ENCODE measurements at places on chromosomes 1 and 21.

DNA sequence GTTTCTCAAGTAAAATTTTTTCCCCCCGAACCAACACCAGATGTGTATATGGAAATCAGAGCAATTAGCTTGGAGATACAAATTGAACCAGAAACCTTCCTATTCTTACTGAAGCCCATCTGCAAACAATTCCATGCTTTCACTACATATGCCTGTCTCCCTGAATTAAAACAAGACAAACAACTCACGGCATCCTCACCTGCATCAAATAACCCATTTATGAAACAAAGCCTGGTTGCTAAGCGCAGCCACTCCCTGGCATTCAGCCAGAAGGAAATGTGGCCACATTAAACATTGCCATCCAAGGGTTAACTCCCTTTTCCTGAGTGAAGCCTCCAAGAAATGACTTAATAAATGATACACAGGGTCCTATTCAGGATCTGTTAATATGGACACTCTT, 55.3 kb downstream of the APP start:
- no peak overlapping the region for H3K27ac ChIP-seq
- H3K4me1 ChIP-seq = peaks cover 9% of the 10 kb centered on the region
- peaks cover 3% of the 10 kb centered on the region for H3K36me3 ChIP-seq
- H3K27me3 ChIP-seq = no peaks in the 10 kb centered on the region
- no peak for DNase-seq

DNA sequence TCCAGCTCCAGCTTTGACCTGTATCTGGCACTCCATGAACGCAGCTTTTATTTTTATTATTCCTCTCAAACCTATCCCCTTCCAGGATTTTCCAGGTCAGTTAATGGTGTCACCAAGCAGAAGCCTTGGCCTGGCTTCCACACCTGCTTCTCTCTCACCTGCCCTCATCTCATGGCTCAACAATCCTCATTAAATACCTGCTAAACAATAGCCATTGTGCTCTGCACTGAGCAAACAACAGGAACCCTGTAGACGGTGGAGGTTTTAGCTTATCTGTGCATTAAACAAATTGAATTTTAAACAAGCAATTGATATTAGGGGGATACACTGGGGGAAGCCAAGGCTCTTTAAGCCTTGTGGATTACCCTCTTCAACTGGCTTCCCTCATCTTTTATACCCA, 15.3 kb downstream of the PYCR2 start:
- no peaks in the 10 kb centered on the region for H3K27me3 ChIP-seq
- H3K4me1 ChIP-seq = peaks cover 26% of the 10 kb centered on the region
- DNase-seq = no peak
- no peak overlapping the region for H3K4me3 ChIP-seq

DNA sequence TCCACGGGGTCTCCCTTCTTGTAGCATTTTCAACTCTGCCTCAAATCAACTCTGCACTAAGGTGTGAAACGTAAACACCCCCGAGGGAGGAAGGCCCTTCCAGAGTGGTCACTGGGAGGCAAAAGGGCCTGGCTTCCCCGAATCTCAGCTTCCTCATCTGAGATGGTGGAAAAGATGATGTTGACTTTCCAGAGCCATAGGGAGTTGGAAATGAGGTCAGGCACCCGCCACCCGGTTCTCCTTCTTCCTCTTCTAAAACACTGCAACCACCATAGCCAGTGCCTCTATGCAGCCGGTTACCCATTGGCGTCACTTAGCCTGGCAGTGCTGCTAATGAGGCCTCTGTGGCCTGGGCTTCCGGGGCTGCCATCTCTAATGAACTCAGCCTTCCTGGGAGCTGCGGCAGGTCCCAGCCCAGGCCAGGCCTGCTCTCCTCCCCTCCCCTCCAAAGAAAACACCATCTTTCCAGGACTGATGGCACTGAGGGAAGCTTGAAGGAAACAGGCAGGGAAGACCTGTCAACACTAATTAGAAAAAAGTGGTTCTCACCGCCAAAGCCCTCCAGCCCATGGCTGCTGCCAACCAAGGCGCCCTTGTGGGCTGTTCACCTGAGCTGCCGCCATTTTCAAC, 175.0 kb downstream of the KAZN start:
- no peak overlapping the region for H3K27ac ChIP-seq
- H3K4me1 ChIP-seq = no peaks in the 10 kb centered on the region
- H3K4me3 ChIP-seq = no peak overlapping the region
- no peaks in the 10 kb centered on the region for H3K36me3 ChIP-seq
- no peak for DNase-seq

DNA sequence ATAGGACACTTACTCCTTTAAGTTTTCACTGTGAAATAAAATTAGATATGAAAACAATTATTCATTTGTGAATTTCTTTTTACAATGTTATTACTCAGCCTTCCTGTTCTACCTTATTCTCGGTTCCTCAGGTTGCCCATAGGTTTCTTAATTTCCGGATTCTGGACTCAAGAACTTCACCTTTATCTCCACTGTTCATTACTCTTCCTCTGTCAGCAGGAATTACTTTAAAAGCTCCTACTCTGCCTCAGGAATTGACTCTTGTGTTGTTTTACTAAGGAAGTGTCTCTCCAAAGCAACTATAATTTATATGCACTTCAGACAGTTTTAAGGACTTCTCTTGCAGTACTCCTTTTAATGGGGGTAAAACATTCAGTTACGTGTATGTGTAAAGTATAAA, 123.8 kb downstream of the OSBPL9 start:
- H3K4me3 ChIP-seq = no peak overlapping the region
- H3K27me3 ChIP-seq = no peaks in the 10 kb centered on the region
- H3K36me3 ChIP-seq = peaks cover 6% of the 10 kb centered on the region
- no peak overlapping the region for H3K27ac ChIP-seq

DNA sequence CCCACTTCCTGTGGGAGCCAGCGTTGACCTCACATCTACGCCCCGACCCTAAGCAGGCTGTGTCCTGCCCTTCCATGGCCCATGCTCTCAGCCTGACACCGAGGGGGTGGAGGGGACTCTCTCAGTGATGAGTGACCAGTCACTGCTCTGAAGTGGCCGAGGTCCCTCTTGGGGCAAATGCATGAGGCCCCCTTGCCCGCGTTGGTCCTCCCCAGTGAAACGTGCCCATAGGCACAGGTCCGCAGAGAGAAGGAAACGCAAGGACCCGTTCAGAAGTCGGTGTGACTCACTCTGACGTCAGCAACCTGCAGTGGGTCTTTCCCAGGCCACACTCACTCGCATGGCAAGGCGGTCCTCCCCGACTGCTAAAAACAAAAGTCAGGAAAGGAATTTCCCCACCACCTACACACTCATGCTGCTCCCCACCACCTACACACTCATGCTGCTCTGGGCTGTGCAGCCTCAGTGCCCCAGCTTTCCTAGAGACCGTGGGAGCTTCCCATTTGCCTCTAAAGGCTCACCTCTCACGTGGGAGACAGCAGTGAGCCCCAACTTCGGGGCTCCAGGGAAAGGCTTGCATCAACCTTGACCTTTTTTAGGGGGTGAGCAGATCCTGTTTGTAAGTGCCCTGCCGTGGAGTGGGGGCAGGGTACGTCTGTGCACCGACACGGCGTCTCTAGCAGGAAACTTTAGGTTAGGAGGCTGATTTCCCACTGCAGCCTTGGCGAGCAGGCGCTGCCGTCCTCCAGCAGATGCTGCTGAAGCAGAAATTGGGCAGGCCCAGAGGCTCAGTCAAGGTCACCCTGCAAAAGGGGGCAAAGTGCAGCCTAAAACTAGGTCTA, 11.4 kb downstream of the UBASH3A start:
- peaks cover 20% of the 10 kb centered on the region for H3K4me1 ChIP-seq
- no peaks in the 10 kb centered on the region for H3K27me3 ChIP-seq
- H3K27ac ChIP-seq = peak overlapping the region; percentile 97
- H3K36me3 ChIP-seq = peaks cover 63% of the 10 kb centered on the region

DNA sequence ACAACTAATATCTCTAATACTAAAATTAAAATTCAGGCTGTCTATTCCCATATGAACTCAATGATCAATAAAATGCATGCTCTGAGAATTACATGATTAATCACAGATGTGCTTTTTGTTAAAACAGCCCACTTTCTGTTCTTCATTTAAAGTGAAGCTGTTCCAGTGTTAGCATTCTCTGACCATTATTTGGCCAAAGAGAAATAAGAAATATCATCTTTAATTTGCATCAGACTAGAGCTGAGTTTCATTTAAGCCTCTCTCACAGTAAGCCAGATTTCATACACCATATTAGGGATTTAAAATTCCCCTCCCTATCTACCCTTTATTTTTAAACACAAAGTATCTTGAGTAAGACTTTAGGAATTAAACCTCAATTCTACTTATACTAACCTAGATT, 261.6 kb downstream of the TPR start:
- no peak overlapping the region for H3K4me3 ChIP-seq
- no peak overlapping the region for H3K27ac ChIP-seq
- DNase-seq = no peak
- H3K4me1 ChIP-seq = no peaks in the 10 kb centered on the region
- H3K36me3 ChIP-seq = no peaks in the 10 kb centered on the region

GRCh38 chr1:38138498-38139233, 92.1 kb upstream of the POU3F1 start:
- no peak overlapping the region for H3K27ac ChIP-seq
- no peak overlapping the region for H3K4me3 ChIP-seq
- H3K27me3 ChIP-seq = peaks cover 79% of the 10 kb centered on the region

DNA sequence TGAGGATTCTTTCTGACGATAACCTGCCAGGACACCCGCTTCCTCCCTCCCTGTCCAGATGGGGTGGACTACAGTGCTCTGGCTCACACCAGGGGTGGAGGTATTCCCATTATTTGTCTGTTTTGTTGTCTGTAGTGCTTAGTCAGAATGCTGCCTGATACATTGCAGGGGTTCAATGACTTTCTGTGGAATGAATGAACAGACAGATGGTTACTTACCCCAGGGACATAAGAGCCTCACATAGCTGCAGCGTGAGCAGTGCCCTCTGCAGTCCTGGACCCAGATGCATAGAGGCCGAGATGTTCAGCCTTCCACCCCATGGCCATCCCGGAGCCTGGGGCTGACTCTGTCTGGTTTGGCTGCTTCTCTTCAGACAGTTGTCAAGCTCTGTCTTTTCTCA, 13.0 kb upstream of the F3 start:
- no peak overlapping the region for H3K27ac ChIP-seq
- no peaks in the 10 kb centered on the region for H3K36me3 ChIP-seq
- no peak overlapping the region for H3K4me3 ChIP-seq
- no peaks in the 10 kb centered on the region for H3K4me1 ChIP-seq
- peaks cover 7% of the 10 kb centered on the region for H3K27me3 ChIP-seq
- DNase-seq = no peak

DNA sequence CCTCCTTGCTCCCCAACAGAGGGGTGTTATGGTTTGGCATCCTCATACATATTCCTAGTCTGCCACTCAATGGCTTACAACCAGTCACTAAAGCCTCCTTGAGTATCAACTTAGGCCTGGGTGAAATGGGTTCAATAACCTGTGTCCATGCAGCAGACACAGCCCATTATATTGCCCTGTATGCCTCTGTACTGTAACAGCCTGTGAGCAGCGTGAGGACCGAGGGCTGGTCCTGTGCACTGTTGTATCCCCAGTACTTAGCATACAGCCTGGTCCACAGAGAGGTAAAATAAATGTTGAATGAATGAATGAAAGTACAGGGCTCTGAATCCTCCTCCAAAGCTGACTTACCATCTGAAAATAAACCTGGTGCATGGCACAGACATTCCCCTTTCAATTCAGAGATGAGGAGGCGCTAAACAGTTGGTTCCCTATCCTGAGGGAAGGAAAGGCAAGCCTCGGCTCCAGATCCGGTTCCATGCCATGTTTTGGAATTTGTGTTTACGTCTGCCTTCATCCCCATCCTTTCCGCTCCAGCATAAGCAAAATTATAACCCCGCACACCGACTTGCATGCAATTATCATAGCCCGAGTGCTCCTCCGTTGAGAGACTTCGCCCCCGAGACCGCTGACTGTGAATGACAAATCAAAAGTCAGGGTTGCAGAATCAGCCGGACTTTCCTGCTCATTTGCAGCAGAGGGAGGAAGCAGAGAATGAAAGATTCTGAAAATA, 45.0 kb upstream of the DNAJC6 start:
- no peak overlapping the region for H3K27ac ChIP-seq
- DNase-seq = peak; percentile 18
- H3K27me3 ChIP-seq = peaks cover 32% of the 10 kb centered on the region
- peaks cover 40% of the 10 kb centered on the region for H3K4me1 ChIP-seq

- peak overlapping the region; percentile 65 for H3K27ac ChIP-seq
- H3K4me3 ChIP-seq = no peak overlapping the region
- no peak for DNase-seq
- no peaks in the 10 kb centered on the region for H3K27me3 ChIP-seq
- H3K36me3 ChIP-seq = no peaks in the 10 kb centered on the region
Observed at GRCh38 chr1:94418664-94419655, 771 bp downstream of the ABCD3 start.

DNA sequence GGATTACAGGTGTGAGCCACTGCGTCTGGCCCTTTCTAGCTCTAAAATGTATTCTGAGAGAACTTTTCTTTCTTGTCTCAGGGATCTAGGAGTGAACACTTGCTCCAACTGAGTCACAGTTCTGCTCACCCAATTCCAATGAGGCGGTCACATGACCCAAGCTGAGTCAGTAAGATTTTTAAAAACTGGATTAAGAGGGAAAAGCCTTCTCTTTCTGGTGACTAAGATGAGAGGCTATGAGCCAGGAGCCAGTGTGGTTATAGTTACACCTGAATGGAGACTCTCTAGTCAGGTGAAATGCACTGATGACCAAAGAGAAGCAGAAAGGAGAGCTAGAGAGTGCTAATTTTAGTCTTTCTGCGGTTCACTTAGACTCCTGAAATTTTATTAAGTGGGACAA, 9.5 kb upstream of the DEPDC1 start:
- H3K4me3 ChIP-seq = no peak overlapping the region
- peaks cover 2% of the 10 kb centered on the region for H3K4me1 ChIP-seq
- H3K27ac ChIP-seq = no peak overlapping the region
- no peaks in the 10 kb centered on the region for H3K27me3 ChIP-seq

- H3K4me3 ChIP-seq = no peak overlapping the region
- H3K36me3 ChIP-seq = peaks cover 1% of the 10 kb centered on the region
- DNase-seq = no peak
- no peaks in the 10 kb centered on the region for H3K27me3 ChIP-seq
- peaks cover 60% of the 10 kb centered on the region for H3K4me1 ChIP-seq
Observed at GRCh38 chr21:28832013-28832714, 160.5 kb downstream of the LTN1 start.

GRCh38 chr1:177935638-177936415, 34.0 kb downstream of the SEC16B start:
- H3K27me3 ChIP-seq = no peaks in the 10 kb centered on the region
- no peak overlapping the region for H3K27ac ChIP-seq
- H3K36me3 ChIP-seq = no peaks in the 10 kb centered on the region

- H3K36me3 ChIP-seq = peaks cover 6% of the 10 kb centered on the region
- H3K4me3 ChIP-seq = no peak overlapping the region
- H3K27ac ChIP-seq = no peak overlapping the region
- DNase-seq = no peak
- no peaks in the 10 kb centered on the region for H3K4me1 ChIP-seq
- no peaks in the 10 kb centered on the region for H3K27me3 ChIP-seq
Observed at GRCh38 chr1:42833981-42834380, 12.4 kb upstream of the ZNF691 start.

GRCh38 chr1:183300828-183301227, 114.8 kb downstream of the LAMC2 start:
- peaks cover 2% of the 10 kb centered on the region for H3K27me3 ChIP-seq
- H3K4me3 ChIP-seq = no peak overlapping the region
- no peaks in the 10 kb centered on the region for H3K4me1 ChIP-seq
